Nephron progenitor cell (in vitro differentiated cells): ENCODE measurements at places on chromosomes 12 and 14.

GRCh38 chr12:115872919-115873357, 404.6 kb downstream of the MED13L start:
- DNase-seq = no peak

GRCh38 chr14:103372552-103373304, 12.5 kb upstream of the MARK3 start:
- DNase-seq = no peak

DNA sequence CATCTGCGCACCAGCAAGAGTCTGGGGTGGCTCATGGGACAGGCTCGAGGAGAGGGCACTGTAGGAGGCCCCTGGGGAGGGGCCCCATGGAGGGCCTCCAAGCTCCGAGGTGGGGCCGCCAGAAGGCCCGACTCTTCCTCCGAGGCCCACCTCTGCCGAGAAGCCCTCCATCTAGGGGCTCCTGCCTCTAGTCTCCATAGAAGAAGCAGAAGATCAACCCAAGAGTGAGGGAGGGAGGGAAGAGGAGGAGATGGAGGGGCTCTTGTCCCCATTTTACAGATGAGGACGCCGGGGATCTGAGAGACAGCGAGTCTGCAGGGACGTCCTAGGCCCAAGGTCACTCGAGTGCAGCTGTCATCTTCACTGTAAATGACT, 41.2 kb downstream of the DIO3 start:
- DNase-seq = no peak

- no peak for DNase-seq
Observed at GRCh38 chr12:40343124-40343523, 118.3 kb downstream of the LRRK2 start.
